SIG-M5 (cell line): ENCODE measurements at places on chromosomes 3 and 15.

- no peak for DNase-seq
Observed at GRCh38 chr3:69951616-69952015, 47.9 kb upstream of the SAMMSON start.

GRCh38 chr3:136932523-136932922 lies 25.3 kb upstream of the IL20RB start:
- no peak for DNase-seq

GRCh38 chr3:108973019-108973418 lies 19.3 kb upstream of the GUCA1C start:
- DNase-seq: no peak

DNA sequence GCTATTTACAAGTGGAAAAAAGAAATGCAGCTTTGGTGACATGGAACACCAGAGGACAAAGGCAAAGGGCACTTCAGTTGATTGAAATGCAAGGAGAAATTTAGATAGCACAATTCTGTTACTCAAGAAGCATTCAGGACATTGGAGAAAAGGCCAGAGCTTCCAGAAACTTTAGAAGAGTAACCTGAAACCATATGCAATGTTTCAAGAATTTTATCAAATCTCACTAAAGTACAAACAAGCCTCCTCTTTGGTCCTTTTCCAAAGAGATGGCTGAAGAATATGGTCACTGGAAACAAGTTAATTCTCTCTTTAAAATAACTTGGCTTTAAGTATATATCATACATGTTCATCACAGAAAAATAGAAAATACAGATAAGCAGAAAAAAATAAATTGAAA lies 14.6 kb upstream of the LMOD3 start:
- no peak for DNase-seq
